Aorta (tissue), 5 donors: ENCODE measurements at places on chromosomes 6 and 20. TPM values are rescaled to one million over a fixed set of nuclear protein-coding genes. Genes with fewer than 3 reads are reported as not detected.

Gene SLC35D3
- total RNA-seq: not detected

Gene OXT
- total RNA-seq: not detected

- peak overlapping the region; percentile 39 for H3K27ac ChIP-seq
- peak; percentile 92 for DNase-seq
- H3K4me1 ChIP-seq: no peaks in the 10 kb centered on the region
- no peaks in the 10 kb centered on the region for H3K27me3 ChIP-seq
- no peaks in the 10 kb centered on the region for H3K36me3 ChIP-seq
Measured at GRCh38 chr20:327186-328026, 2.1 kb downstream of the SOX12 start.

- no peak overlapping the region for H3K4me3 ChIP-seq
- no peak overlapping the region for H3K27ac ChIP-seq
- H3K27me3 ChIP-seq: no peaks in the 10 kb centered on the region
Measured at GRCh38 chr6:8865451-8865850, 430.1 kb upstream of the SLC35B3 start.

DNA sequence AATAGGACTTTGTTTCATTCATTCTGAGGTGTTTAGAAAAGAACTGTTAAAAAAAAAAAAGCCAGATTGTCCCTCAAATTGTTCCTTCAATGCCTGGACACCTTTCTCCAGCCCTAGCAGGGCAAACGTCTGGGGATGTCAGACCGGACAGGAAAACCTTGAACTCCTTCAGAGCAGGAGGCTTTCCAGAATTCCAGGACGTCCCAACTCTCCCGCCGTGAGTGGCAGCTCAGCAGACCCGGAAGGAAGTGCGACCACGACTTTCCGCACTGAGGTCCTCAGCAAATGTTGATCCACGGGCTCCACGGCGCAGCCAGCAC, 139.1 kb downstream of the DLL1 start:
- H3K4me3 ChIP-seq: no peak overlapping the region
- H3K4me1 ChIP-seq: no peaks in the 10 kb centered on the region
- H3K27ac ChIP-seq: no peak overlapping the region
- H3K36me3 ChIP-seq: no peaks in the 10 kb centered on the region
- H3K27me3 ChIP-seq: no peaks in the 10 kb centered on the region
- DNase-seq: no peak
